ENCODE measurements at places on chromosomes 11 and 22. TPM values are rescaled to one million over a fixed set of nuclear protein-coding genes. Genes with fewer than 3 reads are reported as not detected.

Gene MMP8
- not detected for polyA plus RNA-seq

Gene SCUBE1
- polyA plus RNA-seq: not detected

Gene OR5W2
- not detected for polyA plus RNA-seq

Gene PLAAT4
- 4.5 TPM for polyA plus RNA-seq

Gene ALDH3B2
- polyA plus RNA-seq: not detected

Gene GRM5
- polyA plus RNA-seq: 6.9 TPM

Gene PANX3
- polyA plus RNA-seq: not detected

Gene NPTXR
- 9.8 TPM for polyA plus RNA-seq

Gene OR52N4
- polyA plus RNA-seq: not detected

Gene APOL4
- polyA plus RNA-seq: not detected

Gene GLB1L2
- 4.9 TPM for polyA plus RNA-seq

Gene RFPL3
- not detected for polyA plus RNA-seq

Gene EWSR1
- polyA plus RNA-seq: 79.8 TPM

Gene FAM180B
- not detected for polyA plus RNA-seq

Gene C11orf16
- not detected for polyA plus RNA-seq

Gene OR52B2
- polyA plus RNA-seq: not detected

Gene NEFH
- polyA plus RNA-seq: 343 TPM

Gene SEC14L6
- polyA plus RNA-seq: 1.4 TPM

Gene OLFML1
- polyA plus RNA-seq: 1.5 TPM

Gene APOA1
- polyA plus RNA-seq: 12.6 TPM

Gene NELL1
- 76.9 TPM for polyA plus RNA-seq

Gene PNPLA5
- not detected for polyA plus RNA-seq

Gene FGF19
- polyA plus RNA-seq: not detected

Gene MMP1
- polyA plus RNA-seq: not detected

Gene IGSF9B
- 0.11 TPM for polyA plus RNA-seq

Gene FGF3
- not detected for polyA plus RNA-seq

Gene OR6A2
- not detected for polyA plus RNA-seq

Gene FOLR1
- not detected for polyA plus RNA-seq

Gene KIF18A
- not detected for polyA plus RNA-seq

Gene SMTNL1
- polyA plus RNA-seq: not detected

Gene SHISAL1
- polyA plus RNA-seq: 2.0 TPM

Gene MRGPRX4
- not detected for polyA plus RNA-seq

Gene IGF2
- 0.14 TPM for polyA plus RNA-seq

Gene TSSK2
- not detected for polyA plus RNA-seq

Gene SLC36A4
- 13.9 TPM for polyA plus RNA-seq

Gene A4GALT
- polyA plus RNA-seq: not detected

Gene CARD10
- polyA plus RNA-seq: not detected

Gene APOL3
- polyA plus RNA-seq: not detected

Gene LRRC10B
- not detected for polyA plus RNA-seq

Gene SRRD
- polyA plus RNA-seq: 11.1 TPM

Gene DGAT2
- 4.8 TPM for polyA plus RNA-seq

Gene TIGD3
- 1.7 TPM for polyA plus RNA-seq

Gene SCGB1A1
- not detected for polyA plus RNA-seq

Gene OR8G5
- polyA plus RNA-seq: not detected

Gene GVQW3
- polyA plus RNA-seq: 3.0 TPM

Gene FAM111B
- polyA plus RNA-seq: not detected

Gene POU2AF1
- polyA plus RNA-seq: not detected

Gene OR52B4
- polyA plus RNA-seq: not detected

Gene SC5D
- polyA plus RNA-seq: 97.1 TPM

Gene KLHDC7B
- 0.08 TPM for polyA plus RNA-seq

Gene ARHGAP32
- 58.1 TPM for polyA plus RNA-seq
